A172 (cell line): ENCODE measurements at places on chromosomes 3 and 15. TPM values are rescaled to one million over a fixed set of nuclear protein-coding genes. Genes with fewer than 3 reads are reported as not detected.

GRCh38 chr3:123094516-123095313 lies 27.9 kb downstream of the PDIA5 start:
- DNase-seq, result no peak

DNA sequence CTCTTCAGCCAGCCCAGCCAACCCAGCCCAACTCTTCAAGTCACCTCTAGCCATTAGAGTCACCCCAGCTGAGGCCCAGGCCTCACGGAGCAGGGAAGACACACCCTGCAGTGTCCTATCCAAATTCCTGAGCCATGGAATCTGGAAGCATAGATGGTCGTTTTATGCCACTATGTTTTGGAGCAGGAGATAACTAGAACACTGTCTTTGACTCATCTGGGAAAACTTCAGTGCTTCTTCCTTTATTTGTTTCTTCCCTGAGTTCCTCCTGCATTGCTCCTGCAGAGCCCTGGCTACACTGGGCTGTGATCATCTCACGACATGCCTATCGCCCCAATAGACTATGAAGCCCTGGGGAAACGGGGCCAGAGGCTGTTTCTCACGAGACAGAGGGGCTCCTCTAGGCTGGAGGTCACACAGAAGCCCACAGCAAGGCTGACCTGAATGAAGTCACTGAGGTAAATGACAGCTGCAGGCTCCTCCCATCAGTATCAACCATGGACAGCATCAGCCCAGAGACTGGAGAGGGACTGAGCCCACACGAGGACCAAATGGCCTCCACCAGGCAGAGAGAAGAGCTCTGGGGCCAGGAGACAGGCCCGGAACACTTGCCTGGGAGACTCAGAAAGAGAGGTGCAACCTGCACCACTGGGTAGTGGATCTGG lies 22.7 kb downstream of the CRABP1 start:
- no peak for DNase-seq

The PLA1A gene
- not detected in 2 replicates for total RNA-seq

The ITIH1 gene
- not detected in 2 replicates for total RNA-seq

The VIPR1 gene
- total RNA-seq, result not detected in 2 replicates

DNA sequence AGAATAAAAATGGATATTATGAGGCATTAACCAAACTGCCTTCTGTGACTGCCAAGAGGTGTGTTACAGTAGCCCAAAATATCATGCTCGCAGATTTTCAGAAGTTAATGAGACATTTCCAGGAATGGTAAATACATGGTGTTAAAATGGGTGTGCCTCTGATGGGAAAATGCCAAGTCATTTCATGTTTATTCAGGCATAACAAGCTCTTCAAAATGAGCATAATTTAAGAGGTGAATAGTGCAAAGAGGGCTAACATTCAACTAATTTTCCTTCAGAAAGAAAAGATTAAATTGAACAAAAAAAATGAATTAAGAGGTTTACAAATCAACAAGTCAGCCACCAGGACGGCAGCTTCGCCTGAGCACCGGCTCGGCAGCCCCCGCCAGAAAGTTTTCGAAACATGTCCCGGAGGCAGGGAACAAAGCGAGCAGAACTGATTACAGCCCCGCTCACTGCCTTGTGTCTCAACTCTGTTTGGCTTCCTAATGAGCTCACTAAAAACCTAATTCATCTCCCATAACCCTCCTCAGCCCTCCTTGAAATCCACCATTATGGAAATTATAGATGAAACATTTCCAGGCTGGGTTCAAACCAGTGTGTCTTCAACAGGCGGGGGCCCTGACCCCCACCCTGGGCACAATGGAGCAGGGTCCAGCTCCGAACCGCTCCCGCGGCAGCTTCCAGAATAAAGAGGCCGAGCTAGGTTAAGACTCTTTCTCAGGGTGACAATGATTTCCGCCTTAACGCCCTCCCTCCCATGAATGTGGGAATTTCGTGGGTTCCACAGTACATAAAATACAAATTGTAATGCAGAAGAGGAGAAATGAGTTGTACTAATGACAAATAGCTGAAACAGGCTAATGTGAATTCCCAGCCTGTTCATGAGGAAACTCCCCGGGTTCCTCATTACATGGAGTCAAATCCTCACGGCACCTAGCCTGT lies 43.9 kb downstream of the MEIS2 start:
- no peak for DNase-seq
